ENCODE measurements at places on chromosomes 3 and 15.

GRCh38 chr3:12970684-12971083 lies 102.5 kb downstream of the IQSEC1 start:
- DNase-seq, result no peak

GRCh38 chr3:145191543-145191942 lies 969.4 kb downstream of the PLOD2 start:
- no peak for DNase-seq

GRCh38 chr3:14047027-14047426 lies 77.6 kb downstream of the CHCHD4 start:
- no peak for DNase-seq

- DNase-seq, result no peak
These were observed 92.0 kb upstream of the RNU6-1 start for GRCh38 chr15:67931861-67932260.

- no peak for DNase-seq
These were observed 56.2 kb downstream of the ATG7 start for GRCh38 chr3:11328196-11328945.

All from T-helper 1 cell (primary cell).